CD4-positive, alpha-beta T cell (primary cell): ENCODE measurements at places on chromosomes 2 and 18. TPM values are rescaled to one million over a fixed set of nuclear protein-coding genes. Genes with fewer than 3 reads are reported as not detected.

DNA sequence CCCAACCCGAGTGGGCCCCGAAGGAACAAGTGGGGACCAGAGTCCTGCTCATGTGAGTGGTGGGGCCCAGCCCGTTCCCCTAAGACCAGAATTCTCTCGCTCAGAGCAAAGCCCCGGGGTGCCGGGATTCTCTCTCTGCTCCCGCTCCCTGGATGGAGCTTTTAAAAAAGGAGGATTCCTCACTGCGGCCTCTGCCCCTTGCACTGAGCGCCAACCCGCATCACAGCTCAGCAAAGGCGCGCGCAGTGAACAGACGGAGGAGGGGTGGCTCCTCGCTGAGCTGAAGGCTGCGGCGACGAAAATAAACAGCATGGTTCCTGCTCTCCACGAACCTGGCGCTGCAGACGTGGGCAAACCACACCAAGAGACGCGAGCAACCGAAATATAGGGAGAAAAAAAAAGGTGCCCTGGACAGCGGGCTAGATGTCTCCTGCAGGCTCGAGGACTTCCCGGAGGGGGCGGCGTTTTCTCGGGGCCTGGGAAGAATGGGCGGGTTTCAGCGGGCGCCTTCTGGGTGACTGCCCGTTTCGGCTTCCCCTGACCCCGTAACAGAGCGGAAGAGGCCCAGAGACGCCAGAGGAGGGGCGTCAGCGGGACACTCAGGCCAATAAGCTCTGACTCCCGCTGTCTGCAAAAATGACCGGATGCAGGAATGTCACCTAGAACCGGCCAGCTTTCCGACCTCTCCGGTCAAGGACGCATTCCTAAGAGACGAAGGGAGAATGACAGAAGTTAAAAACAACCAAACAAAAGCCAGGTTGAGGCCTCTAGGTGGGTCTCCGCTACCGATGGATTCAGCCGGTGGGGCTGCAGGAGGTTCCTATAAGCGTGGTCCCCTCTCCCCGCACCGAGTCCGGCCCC lies 819 bp upstream of the KLF11 start:
- H3K36me3 ChIP-seq: no peaks in the 10 kb centered on the region
- peak overlapping the region; percentile 41 for H3K27ac ChIP-seq
- DNase-seq: peak; percentile 32
- peaks cover 26% of the 10 kb centered on the region for H3K4me1 ChIP-seq

GRCh38 chr2:200905618-200906296 lies 16.6 kb downstream of the NIF3L1 start:
- peak; percentile 62 for DNase-seq
- H3K4me3 ChIP-seq: no peak overlapping the region
- H3K36me3 ChIP-seq: peaks cover 43% of the 10 kb centered on the region
- H3K27me3 ChIP-seq: no peaks in the 10 kb centered on the region
- no peak overlapping the region for H3K27ac ChIP-seq

The FEV gene
- total RNA-seq: not detected

The EHD3 gene
- total RNA-seq: 1.7 TPM

The IHH gene
- total RNA-seq: not detected

The ZNF892 gene
- total RNA-seq: 1.1 TPM

- H3K27me3 ChIP-seq: no peaks in the 10 kb centered on the region
- DNase-seq: no peak
- H3K4me1 ChIP-seq: no peaks in the 10 kb centered on the region
- no peaks in the 10 kb centered on the region for H3K36me3 ChIP-seq
- no peak overlapping the region for H3K4me3 ChIP-seq
Measured at GRCh38 chr2:217656316-217656715, 346.5 kb downstream of the TNS1 start.

DNA sequence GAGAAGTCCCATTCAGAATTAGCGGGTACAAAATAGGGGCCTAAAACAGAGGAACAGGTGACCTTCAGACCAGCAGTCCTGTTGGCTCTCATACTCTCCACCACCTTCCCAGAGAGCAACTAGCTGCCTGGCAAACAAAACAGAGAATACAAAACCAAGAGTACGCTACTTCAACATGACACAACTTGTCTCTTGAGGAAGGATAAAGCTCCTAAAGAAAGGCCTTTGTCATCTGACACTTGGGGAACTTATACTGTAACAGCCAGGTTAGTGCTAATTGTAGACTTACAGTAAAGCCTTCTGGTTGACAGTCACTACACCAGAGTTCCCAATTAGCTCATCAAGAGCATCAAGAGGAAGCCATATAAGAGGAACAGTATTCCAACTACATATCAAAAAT lies 282.1 kb upstream of the NT5C1B start:
- H3K36me3 ChIP-seq: no peaks in the 10 kb centered on the region
- no peaks in the 10 kb centered on the region for H3K4me1 ChIP-seq
- no peak for DNase-seq
- no peaks in the 10 kb centered on the region for H3K27me3 ChIP-seq
- H3K4me3 ChIP-seq: no peak overlapping the region

The KCMF1 gene
- total RNA-seq: 72.4 TPM

- no peak overlapping the region for H3K27ac ChIP-seq
- peaks cover 12% of the 10 kb centered on the region for H3K36me3 ChIP-seq
Measured at GRCh38 chr18:23485386-23485785, 17.9 kb upstream of the RMC1 start.

GRCh38 chr2:240848900-240849680 lies 19.5 kb upstream of the AGXT start:
- no peaks in the 10 kb centered on the region for H3K27me3 ChIP-seq
- H3K27ac ChIP-seq: no peak overlapping the region
- DNase-seq: no peak

The CHST9 gene
- not detected for total RNA-seq

The TDRD15 gene
- not detected for total RNA-seq

- no peak for DNase-seq
- no peak overlapping the region for H3K27ac ChIP-seq
- H3K36me3 ChIP-seq: no peaks in the 10 kb centered on the region
- H3K27me3 ChIP-seq: no peaks in the 10 kb centered on the region
- H3K4me1 ChIP-seq: peaks cover 17% of the 10 kb centered on the region
Measured at GRCh38 chr2:238380785-238381184, 45.9 kb upstream of the ASB1 start.

- no peak overlapping the region for H3K27ac ChIP-seq
- no peaks in the 10 kb centered on the region for H3K36me3 ChIP-seq
- H3K4me1 ChIP-seq: no peaks in the 10 kb centered on the region
- DNase-seq: no peak
- H3K4me3 ChIP-seq: no peak overlapping the region
Measured at GRCh38 chr2:233041722-233042323, 9.4 kb downstream of the NEU2 start.

The C2orf78 gene
- not detected for total RNA-seq

- no peaks in the 10 kb centered on the region for H3K36me3 ChIP-seq
- H3K27me3 ChIP-seq: no peaks in the 10 kb centered on the region
- H3K4me3 ChIP-seq: no peak overlapping the region
- H3K4me1 ChIP-seq: no peaks in the 10 kb centered on the region
- no peak overlapping the region for H3K27ac ChIP-seq
- peak; percentile 10 for DNase-seq
Measured at GRCh38 chr2:213021971-213022899, 129.2 kb downstream of the IKZF2 start.

The NEU4 gene
- 4.3 TPM for total RNA-seq

DNA sequence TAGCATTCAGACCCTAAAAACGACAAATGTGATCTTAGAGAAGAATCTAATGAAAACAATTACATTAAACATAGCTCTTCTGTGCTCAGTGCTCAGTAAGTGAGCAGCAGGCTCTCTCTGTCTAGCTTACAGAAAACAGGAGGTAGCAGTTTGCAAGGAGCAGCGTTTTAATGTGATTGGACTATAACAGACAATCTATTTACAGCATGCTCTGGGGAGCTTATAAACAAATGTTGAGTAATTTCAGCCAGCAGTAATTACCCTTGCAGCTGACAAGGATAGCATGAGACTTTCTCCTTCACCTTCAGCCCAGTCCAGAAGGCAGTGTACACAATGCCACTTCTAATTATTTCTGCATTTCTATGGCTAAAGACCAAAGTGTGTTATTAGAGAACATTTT lies 270.4 kb downstream of the FIGN start:
- no peak overlapping the region for H3K4me3 ChIP-seq
- DNase-seq: no peak
- no peaks in the 10 kb centered on the region for H3K4me1 ChIP-seq
- H3K27me3 ChIP-seq: no peaks in the 10 kb centered on the region
- H3K27ac ChIP-seq: no peak overlapping the region

The C2orf68 gene
- total RNA-seq: 31.2 TPM

DNA sequence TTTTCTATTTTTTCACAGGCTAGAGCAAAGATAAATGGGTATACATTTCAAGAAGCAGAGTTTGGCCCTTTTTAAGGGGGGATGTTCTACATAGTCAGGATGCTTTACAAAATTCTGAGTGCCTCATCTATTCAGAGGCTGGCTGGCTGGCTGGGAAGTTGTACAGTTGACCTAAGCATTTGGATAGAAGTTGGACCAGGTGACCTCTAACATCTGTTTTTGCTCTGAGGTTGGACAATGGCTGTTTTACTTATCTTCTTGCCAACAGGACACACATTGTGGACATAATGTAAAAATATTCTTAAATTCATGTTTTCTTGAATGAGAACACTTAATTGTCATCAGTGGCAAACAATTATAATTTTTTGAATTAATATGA lies 205.4 kb downstream of the PTPRM start:
- H3K4me1 ChIP-seq: no peaks in the 10 kb centered on the region
- H3K27me3 ChIP-seq: no peaks in the 10 kb centered on the region
- H3K36me3 ChIP-seq: no peaks in the 10 kb centered on the region
- no peak overlapping the region for H3K4me3 ChIP-seq
- H3K27ac ChIP-seq: no peak overlapping the region

DNA sequence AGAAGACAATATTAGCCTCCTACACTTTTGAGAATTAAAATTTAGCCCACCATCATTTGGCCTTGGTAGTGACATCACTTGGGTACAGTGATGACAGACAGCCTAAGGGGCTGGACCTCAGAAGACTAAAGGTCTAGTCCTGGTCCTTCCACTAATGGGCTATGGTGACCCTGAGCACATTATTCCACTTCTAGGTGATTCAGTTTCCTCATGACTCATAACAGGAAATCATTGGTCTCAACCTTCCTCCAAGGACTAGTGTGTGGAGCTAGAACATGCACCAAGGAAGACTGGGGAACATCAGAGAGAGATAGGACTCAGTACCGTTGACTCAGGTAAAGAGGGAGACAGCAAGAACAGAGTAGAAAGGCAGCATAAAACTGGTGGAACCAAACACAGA lies 64.0 kb downstream of the TFCP2L1 start:
- no peak for DNase-seq
- H3K4me3 ChIP-seq: no peak overlapping the region
- H3K4me1 ChIP-seq: no peaks in the 10 kb centered on the region
- H3K36me3 ChIP-seq: no peaks in the 10 kb centered on the region
- no peak overlapping the region for H3K27ac ChIP-seq
- no peaks in the 10 kb centered on the region for H3K27me3 ChIP-seq

The ANKRD30B gene
- not detected for total RNA-seq

DNA sequence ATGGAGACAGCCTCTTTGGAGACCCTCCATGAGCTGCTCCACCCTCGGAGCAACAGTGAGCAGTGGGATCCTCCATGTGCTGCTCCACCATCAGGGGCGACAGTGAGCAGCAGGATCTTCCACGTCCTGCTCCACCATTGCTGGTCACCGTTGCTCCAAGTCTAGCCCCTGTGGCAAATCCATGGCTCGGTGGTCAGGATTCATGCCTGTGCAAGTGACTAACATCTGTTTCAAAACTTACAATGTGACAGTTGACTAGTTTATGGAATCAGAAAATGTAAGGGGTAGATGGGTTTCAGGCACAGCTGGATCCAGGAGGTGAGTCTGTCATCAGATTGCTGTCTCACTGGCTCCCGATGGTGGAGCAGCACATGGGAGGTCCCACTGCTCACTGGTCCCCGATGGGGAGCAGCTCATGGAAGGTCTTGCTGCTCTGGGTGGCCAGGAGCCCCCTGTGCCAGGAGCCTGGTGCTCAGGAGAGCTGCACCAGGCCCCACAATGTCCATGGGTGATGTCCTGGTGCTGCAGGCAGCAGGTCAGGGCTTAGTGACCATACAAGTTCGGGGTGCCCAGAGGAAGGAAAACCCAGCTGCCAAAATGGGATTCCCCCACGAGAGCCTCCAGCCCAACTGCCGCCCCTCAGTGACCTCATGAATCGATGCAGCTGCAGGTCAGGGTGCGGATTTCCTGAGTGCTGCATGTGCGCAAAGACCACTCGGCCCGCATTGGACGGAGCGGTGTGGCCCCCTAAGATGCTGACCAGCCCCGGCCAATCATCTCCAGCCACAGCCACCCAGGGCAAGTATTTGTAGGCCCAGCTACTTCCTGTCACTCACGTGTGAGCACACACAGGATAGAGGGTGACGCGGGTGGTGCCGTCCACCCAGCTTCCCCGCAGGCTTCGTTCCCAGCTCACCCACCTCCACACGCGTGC lies 116.5 kb upstream of the OTOS start:
- H3K36me3 ChIP-seq: no peaks in the 10 kb centered on the region
- DNase-seq: no peak
- H3K27ac ChIP-seq: no peak overlapping the region
- H3K4me1 ChIP-seq: no peaks in the 10 kb centered on the region

GRCh38 chr2:196101325-196101991 lies 32.8 kb upstream of the DNAH7 start:
- no peaks in the 10 kb centered on the region for H3K36me3 ChIP-seq
- no peak overlapping the region for H3K4me3 ChIP-seq
- no peak for DNase-seq

DNA sequence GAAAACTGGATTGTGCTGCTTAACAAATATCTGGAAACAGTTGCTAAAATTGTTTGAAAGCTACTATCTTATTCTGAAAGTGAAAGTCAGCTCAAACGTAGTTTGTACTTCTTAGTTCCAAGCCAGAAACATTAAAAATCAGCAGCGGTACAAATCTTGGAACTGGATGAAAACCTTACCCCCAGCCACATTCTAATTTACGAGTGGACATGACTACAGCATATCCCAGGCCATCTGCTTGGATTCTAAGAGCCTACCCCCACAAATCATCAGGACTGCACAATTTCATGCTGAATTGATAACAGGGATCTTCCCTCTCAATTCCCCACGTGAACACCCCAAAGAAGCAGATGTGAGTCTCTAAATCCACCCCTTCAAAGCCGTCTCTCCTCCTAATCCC lies 158.7 kb upstream of the NCKAP5 start:
- H3K4me3 ChIP-seq: no peak overlapping the region
- DNase-seq: no peak
- no peaks in the 10 kb centered on the region for H3K27me3 ChIP-seq
- no peaks in the 10 kb centered on the region for H3K36me3 ChIP-seq

The TSPYL6 gene
- not detected for total RNA-seq

DNA sequence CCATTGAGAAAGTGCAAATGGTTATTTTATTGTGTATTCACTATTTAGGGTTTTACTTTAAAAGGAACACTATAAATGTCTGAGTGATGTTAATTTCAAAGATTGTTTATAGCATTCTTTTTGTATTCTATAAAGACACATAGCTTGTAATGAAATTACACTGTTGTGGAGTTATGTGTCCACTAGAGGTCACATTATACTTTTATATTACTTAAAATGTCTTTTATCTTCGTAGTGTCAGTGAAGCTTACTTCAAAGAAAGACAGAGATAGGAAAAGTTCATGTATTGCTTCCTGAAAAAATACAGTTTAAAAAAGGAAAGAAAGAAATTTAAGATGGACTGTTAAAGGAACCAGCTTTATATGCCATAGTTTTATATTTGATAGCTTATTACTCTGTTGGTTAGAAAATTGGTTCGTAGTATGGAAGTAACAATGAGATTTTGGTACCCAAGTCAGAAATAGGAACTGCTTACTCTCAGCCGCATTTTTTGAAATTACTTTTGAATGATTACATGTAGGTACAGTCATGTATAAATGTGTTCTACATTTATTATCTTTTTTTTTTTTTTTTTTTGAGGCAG lies 20.5 kb downstream of the APLF start:
- H3K27ac ChIP-seq: no peak overlapping the region
- H3K4me1 ChIP-seq: no peaks in the 10 kb centered on the region
- no peaks in the 10 kb centered on the region for H3K36me3 ChIP-seq
- H3K27me3 ChIP-seq: no peaks in the 10 kb centered on the region
- no peak for DNase-seq
